ENCODE measurements at places on chromosomes 2 and 18.

- no peak for DNase-seq
These were observed 16.9 kb upstream of the RAB31 start for GRCh38 chr18:9691235-9691634.

GRCh38 chr2:45765728-45766254, 114.3 kb downstream of the PRKCE start:
- no peak for DNase-seq

DNA sequence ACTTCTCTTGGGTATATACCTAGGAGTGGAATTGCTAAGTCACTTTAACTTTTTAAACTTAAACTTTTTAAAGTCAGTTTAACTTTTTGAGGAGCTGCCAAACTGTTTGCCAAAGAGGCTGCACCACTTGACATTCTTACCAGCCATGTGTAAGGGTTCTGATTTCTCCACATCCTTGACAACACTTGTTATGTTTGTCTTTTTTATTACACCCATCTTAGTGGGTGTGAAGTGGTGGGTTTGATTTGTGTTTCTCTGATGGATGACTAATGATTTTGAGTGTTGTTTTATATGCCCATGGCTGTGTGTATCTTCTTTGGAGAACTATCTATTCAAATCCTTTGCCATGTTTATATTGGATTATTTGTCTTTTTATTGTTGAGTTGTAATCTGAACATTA, 13.6 kb downstream of the ASAP2 start:
- no peak for DNase-seq

GRCh38 chr18:58095222-58095621, 51.2 kb downstream of the NEDD4L start:
- DNase-seq, result peak; percentile 44

- DNase-seq, result no peak
These were observed 37.8 kb downstream of the GATA6 start for GRCh38 chr18:22207021-22207758.

DNA sequence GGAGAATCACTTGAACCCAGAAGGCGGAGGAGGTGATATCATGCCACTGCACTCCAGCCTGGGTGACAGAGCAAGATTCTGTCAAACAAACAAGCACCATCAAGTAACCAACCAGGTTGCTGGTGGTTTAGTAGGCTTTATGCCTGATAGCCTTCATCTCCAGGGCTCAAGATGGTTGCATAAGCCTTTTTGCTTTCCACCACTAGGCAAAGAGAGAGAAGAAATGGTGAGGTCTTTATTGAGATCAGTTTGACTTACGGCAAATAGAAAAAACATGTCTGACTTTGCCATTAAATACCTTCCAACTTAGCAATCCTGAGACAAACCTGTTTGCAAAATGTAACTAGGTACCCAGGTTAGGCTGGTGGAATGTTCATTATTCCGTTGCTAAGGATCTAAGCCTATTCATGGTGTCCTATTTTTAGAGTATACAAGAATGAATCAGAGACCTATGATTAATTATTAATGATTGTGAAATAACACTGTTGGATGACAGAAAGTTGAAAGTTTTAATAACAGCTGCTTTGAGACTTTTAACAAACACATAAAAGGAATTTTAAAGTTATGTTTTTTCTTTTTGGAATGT, 53.5 kb upstream of the SLC38A11 start:
- no peak for DNase-seq

- DNase-seq, result no peak
These were observed 72.8 kb upstream of the DSEL start for GRCh38 chr18:67589325-67589724.

DNA sequence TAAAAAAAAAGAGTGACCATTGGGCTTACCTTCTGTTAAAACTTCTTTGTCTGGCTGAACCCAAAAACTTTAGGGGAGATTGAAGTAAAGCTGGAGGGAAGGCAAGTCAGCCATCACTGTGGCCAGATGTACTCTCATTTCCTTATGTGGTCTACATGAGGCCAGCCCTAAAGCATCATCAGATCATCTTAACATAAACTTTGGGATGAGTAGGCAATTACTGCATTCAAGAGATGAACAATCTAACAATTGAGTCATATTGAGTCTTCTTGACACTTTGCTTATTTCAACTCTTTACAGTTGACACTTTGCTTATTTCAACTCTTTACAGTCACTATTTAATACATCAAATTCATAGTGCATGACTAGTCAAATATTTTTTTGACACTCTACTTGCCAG, 155.6 kb downstream of the QPCT start:
- DNase-seq, result no peak

DNA sequence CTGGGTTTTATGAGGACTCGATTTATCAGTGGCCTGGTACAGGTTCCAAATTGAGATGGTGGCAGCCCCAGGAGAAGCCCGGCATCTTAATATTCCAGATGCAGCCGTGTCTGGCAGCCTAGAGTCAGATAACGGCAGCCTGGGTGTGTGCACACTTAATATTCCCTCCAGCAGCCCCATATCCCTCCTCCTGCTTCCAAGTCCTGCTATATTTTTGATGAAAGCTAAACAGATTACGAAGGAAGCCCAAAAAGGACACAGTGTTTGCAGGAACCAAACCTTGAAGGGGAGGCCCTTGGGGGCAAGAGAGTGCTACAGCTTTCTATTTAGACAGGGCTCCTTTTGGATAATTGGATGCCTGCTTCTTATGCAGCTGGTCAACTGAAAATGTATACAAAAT, 25.1 kb upstream of the ALK start:
- DNase-seq, result no peak

- DNase-seq, result no peak
These were observed 4.0 kb upstream of the HOXD4 start for GRCh38 chr2:176147210-176147799.

DNA sequence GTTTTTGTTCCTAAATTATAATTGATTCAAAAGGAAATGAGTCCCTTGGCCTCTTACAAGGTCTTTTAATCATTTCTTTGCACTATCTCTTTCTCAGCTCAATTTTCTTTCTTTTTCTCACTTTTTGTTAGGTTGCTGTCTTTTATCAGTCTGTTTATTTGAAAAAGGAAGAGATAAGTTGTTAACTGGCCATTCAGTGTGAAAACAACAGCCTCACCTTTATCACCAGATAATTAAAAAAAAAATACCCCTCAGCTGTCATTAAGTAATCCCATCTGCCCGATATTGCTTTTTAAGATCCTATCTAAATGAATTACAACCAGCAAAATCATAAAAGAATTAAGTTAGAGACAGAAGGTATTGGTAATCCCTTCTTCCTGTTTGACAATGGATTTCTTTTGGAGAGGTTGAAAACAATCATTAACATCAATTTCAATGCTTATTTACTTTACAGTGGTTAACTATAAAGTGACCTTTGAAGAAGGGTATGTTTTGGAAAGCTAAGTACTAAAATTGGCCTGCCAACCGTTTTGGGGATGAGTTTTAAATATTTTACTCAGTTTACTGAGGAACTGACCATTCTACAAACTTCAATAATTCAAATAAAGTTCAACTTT, 104.9 kb downstream of the TGIF1 start:
- peak; percentile 28 for DNase-seq

GRCh38 chr18:67359873-67360838, 156.4 kb downstream of the DSEL start:
- DNase-seq, result no peak

GRCh38 chr2:82852787-82853186, 1606.3 kb downstream of the SUCLG1 start:
- no peak for DNase-seq

DNA sequence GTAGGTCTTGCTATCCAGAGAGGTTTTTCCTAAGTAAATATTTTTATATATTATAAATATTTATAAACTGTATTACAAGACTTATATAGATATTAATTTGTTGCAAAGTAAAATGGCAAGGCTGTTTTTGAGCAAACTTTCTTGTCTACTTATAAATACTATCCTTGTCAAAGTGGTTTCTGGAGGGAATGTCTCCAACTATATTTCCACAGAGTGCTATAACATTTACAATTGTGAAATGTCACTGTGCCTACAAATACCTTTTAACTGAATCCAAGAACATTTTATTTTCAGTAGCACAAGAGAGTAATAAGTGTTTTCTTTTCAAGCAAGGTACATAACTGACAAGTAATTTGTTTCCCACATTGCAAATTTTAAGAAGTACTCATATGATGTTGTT, 256.8 kb downstream of the ZNF385B start:
- no peak for DNase-seq

Data from NCI-H524 treated with DMSO at 0.1 percent for 48 hours (cell line).